ENCODE measurements at places on chromosomes 1 and 21. TPM values are rescaled to one million over a fixed set of nuclear protein-coding genes. Genes with fewer than 3 reads are reported as not detected.

Gene CELA2B
- total RNA-seq, result 0.57 TPM

DNA sequence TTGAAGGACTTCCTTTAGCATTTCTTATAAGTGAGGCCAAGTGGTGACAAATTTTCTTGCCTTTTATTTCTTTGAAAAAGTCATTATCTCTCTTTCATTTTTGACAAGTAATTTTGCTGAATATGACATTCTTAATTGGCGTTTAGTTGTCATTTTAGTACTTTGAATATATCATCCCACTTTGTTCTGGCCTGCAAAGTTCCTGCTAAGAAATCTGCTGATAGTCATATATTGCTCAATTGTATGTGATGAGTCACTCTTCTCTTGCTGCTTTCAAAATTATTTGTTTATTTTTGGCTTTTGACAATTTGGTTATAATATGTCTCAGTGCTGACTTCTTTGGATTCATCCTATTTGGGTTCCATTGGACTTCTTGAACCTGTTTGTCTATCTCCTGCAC lies 312.6 kb downstream of the DUSP10 start:
- no peak for DNase-seq
- H3K27ac ChIP-seq, result no peak overlapping the region
- H3K4me3 ChIP-seq, result no peak overlapping the region

DNA sequence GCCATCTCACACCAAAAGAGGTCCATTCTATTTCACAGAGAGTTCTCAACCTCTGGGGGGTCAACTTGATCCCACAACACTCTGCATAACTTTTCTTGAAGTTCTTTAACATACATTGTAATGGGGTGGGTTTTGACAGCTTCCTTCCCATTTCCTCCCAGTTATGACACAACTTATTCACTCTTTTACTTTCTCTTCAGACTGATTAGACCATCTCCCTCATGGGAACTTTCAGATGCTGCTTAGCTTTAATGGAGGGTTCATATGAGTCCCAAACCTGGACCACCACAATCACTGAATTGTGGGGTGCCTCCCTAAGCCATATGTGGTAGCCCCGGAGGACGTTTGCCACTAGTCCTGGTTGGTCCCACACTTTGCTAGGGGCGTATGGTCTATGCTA lies 28.3 kb upstream of the KCNJ15 start:
- H3K36me3 ChIP-seq, result no peaks in the 10 kb centered on the region
- H3K4me1 ChIP-seq, result no peaks in the 10 kb centered on the region
- no peak overlapping the region for H3K4me3 ChIP-seq
- H3K27ac ChIP-seq, result no peak overlapping the region
- DNase-seq, result no peak
- no peaks in the 10 kb centered on the region for H3K27me3 ChIP-seq

DNA sequence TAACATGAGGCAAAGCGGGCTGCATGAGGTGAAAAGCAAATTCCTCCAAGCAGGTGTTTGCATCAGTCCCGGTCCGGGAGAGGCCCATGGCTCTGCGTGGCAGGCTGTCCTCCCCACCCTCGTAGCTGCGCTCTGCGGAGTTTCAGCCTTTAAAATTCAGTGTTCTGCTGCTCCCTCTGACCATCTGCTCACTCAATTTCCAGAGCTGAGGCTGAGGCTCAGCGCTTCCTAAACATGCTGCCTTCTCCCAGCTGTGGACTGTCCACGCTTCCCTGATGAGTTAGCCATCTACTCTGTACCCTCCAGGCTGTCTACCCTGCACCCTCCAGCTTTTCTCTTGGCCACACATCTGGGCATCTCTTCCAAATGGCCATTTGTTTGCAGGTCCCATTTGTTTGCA lies 87.7 kb downstream of the KCNJ6 start:
- no peak for DNase-seq
- no peaks in the 10 kb centered on the region for H3K27me3 ChIP-seq
- H3K36me3 ChIP-seq, result no peaks in the 10 kb centered on the region
- no peak overlapping the region for H3K4me3 ChIP-seq
- H3K4me1 ChIP-seq, result no peaks in the 10 kb centered on the region
- no peak overlapping the region for H3K27ac ChIP-seq

GRCh38 chr1:153882296-153882912 lies 40.4 kb downstream of the GATAD2B start:
- no peaks in the 10 kb centered on the region for H3K27me3 ChIP-seq
- H3K36me3 ChIP-seq, result no peaks in the 10 kb centered on the region
- DNase-seq, result no peak
- no peak overlapping the region for H3K4me3 ChIP-seq
- no peak overlapping the region for H3K27ac ChIP-seq
- no peaks in the 10 kb centered on the region for H3K4me1 ChIP-seq

- H3K27me3 ChIP-seq, result no peaks in the 10 kb centered on the region
- H3K4me1 ChIP-seq, result no peaks in the 10 kb centered on the region
- no peaks in the 10 kb centered on the region for H3K36me3 ChIP-seq
- H3K27ac ChIP-seq, result peak overlapping the region; percentile 6
- no peak overlapping the region for H3K4me3 ChIP-seq
Observed at GRCh38 chr1:12600335-12600734, 17.7 kb downstream of the DHRS3 start.

DNA sequence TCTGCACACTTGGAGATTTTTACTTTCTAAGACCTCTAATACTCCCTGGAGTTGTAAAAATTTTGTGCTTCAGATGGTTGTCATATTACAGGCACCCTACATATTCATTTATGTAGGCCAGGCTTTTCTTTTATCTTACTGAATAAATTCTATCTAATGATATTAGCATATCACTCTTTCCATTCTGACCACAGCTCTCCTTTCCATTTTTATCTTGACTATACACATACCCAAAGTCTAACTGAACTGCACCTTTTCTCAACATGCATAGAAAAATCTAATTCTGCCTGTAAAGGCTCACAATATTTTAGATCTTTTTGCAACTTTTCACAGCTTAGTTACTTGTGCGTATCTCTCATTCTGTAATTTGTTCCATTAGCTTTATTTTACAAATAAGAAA lies 52.7 kb upstream of the TSHB start:
- H3K4me3 ChIP-seq, result no peak overlapping the region
- H3K36me3 ChIP-seq, result no peaks in the 10 kb centered on the region
- H3K4me1 ChIP-seq, result no peaks in the 10 kb centered on the region
- H3K27ac ChIP-seq, result no peak overlapping the region
- DNase-seq, result no peak
- no peaks in the 10 kb centered on the region for H3K27me3 ChIP-seq

Gene CYP4Z1
- total RNA-seq, result 1.0 TPM

- H3K4me1 ChIP-seq, result no peaks in the 10 kb centered on the region
- DNase-seq, result no peak
- no peak overlapping the region for H3K4me3 ChIP-seq
- H3K27me3 ChIP-seq, result no peaks in the 10 kb centered on the region
- no peaks in the 10 kb centered on the region for H3K36me3 ChIP-seq
Observed at GRCh38 chr1:107786203-107786845, 178.7 kb downstream of the VAV3 start.

Gene TMEM200B
- 18.9 TPM for total RNA-seq

GRCh38 chr1:56396581-56396980 lies 182.8 kb downstream of the PLPP3 start:
- H3K4me3 ChIP-seq, result no peak overlapping the region
- no peak overlapping the region for H3K27ac ChIP-seq
- DNase-seq, result no peak
- no peaks in the 10 kb centered on the region for H3K36me3 ChIP-seq
- H3K27me3 ChIP-seq, result no peaks in the 10 kb centered on the region

DNA sequence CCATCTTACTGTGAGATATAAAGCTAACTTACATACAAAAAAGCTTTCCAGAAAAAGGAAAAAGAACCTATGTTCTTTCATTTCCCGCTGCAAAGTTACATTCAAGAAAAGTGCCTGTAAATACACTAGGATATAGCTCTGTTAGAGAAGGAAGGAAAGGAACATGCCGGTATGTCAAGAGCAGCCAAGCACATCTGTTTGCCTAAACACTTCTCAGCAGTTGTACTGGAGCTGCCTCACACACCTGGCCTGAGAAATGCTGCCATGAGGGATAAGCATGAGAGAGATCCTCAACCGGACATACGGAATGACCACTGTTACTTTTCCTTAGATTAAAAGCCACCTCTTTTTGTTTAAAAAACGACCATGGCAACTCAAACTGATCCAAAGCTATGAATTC lies 189.7 kb downstream of the RERE start:
- no peak overlapping the region for H3K4me3 ChIP-seq
- no peaks in the 10 kb centered on the region for H3K36me3 ChIP-seq
- no peaks in the 10 kb centered on the region for H3K4me1 ChIP-seq
- no peak for DNase-seq
- no peak overlapping the region for H3K27ac ChIP-seq
- no peaks in the 10 kb centered on the region for H3K27me3 ChIP-seq

Gene UBE2U
- total RNA-seq, result not detected

DNA sequence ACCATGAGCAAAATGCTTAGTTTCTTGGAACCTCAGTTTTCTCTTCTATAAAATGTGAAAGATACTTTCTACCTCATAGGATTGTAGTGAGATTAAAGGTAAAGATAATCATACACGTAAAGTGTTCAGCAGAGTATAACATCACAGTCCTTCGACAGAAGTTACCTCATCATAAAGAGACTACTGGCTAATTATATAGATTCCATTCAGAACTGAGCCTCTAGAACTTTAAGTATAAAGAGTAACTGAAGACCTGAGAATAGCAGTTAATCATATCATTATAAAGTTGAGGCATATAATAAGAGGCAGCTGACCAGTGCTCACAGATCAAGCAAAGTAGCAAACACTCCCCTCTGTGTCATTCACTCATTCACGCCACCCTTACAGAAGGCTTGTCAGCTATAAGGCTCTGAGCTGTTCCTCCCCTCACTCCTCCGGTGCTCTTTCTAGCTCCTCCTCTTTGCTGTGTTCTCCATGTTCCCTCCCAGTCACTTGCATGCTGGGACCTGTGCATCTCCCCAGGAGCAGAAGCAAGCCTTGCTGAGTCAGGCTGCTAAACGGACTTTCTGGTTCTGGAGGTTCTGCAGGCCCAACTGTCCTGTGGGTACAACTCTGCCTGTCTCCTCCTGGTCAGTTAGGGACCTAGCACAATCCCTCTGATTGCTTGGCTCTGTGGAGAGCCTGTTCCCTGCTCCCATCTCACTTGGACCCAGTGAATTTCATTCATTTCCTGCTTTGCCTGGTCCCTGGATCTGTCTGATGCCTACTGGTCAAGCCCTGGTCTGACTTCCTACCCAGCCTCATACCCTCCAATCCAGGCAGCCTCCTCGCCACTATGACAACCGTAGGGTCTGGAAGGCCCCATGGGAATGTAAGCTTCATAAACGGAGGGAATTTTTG lies 28.3 kb upstream of the LY9 start:
- H3K4me1 ChIP-seq, result no peaks in the 10 kb centered on the region
- no peaks in the 10 kb centered on the region for H3K27me3 ChIP-seq
- no peak for DNase-seq
- H3K36me3 ChIP-seq, result no peaks in the 10 kb centered on the region

Gene SPRR1B
- total RNA-seq, result not detected

DNA sequence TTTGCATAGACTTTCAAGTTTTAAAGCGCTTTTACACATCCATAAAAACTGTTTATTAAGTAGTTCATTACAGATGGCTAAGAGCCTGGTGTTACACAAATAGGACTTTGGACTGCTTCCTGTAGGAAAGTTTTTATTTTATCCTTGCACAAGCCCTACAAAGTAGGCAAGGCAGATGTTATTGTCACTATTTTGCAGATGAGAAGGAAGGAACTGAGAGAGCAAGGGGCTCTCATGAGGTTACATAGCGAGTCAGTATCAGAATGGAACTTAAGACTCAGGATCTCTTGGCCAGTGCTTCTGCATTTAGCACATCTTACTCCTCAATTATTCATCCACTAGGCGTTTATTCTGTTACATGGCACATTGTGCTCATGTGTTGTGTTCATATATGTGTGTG lies 2.6 kb upstream of the MAPKAPK2 start:
- H3K27ac ChIP-seq, result no peak overlapping the region
- H3K4me3 ChIP-seq, result no peak overlapping the region
- no peaks in the 10 kb centered on the region for H3K36me3 ChIP-seq

Measured in aorta (tissue), 5 donors.